Left ventricle myocardium inferior (tissue), 1 donor: ENCODE measurements at places on chromosomes 3 and 15. TPM values are rescaled to one million over a fixed set of nuclear protein-coding genes. Genes with fewer than 3 reads are reported as not detected.
A peak's percentile ranks its signal among the peaks of the same experiment; 100 is the strongest.

The UROC1 gene
- not detected for total RNA-seq

GRCh38 chr3:105781871-105782270 is 86.9 kb downstream of the CBLB start:
- H3K4me1 ChIP-seq: peaks cover 62% of the 10 kb centered on the region
- DNase-seq: no peak
- no peak overlapping the region for H3K4me3 ChIP-seq
- peak overlapping the region; percentile 36 for H3K27ac ChIP-seq
- H3K36me3 ChIP-seq: no peaks in the 10 kb centered on the region

The CASR gene
- not detected for total RNA-seq

DNA sequence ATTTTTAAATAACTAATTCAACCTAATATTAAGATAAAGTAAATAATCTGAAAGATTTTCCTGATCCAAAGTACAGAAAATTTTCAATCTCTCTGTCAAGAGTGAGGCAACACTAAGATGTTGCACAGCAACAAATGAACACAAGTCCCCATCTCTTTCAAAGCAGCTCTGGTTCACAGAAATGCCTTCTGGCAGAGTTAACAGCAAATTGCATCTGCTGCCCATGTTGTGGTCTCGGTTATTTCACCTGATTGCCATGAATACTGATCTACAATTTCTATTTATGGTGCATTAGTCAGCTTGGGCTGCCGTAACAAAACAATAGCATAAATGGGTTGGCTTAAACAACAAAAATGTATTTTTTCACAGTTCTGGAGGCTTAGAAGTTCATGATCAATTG is 167.3 kb downstream of the BCHE start:
- H3K36me3 ChIP-seq: no peaks in the 10 kb centered on the region
- H3K27me3 ChIP-seq: no peaks in the 10 kb centered on the region
- no peak for DNase-seq

GRCh38 chr15:100266166-100266565 is 75.6 kb downstream of the ADAMTS17 start:
- H3K4me3 ChIP-seq: no peak overlapping the region
- H3K27ac ChIP-seq: no peak overlapping the region
- H3K27me3 ChIP-seq: no peaks in the 10 kb centered on the region
- no peak for DNase-seq
- no peaks in the 10 kb centered on the region for H3K36me3 ChIP-seq
